ENCODE measurements at places on chromosomes 11 and 22.

DNA sequence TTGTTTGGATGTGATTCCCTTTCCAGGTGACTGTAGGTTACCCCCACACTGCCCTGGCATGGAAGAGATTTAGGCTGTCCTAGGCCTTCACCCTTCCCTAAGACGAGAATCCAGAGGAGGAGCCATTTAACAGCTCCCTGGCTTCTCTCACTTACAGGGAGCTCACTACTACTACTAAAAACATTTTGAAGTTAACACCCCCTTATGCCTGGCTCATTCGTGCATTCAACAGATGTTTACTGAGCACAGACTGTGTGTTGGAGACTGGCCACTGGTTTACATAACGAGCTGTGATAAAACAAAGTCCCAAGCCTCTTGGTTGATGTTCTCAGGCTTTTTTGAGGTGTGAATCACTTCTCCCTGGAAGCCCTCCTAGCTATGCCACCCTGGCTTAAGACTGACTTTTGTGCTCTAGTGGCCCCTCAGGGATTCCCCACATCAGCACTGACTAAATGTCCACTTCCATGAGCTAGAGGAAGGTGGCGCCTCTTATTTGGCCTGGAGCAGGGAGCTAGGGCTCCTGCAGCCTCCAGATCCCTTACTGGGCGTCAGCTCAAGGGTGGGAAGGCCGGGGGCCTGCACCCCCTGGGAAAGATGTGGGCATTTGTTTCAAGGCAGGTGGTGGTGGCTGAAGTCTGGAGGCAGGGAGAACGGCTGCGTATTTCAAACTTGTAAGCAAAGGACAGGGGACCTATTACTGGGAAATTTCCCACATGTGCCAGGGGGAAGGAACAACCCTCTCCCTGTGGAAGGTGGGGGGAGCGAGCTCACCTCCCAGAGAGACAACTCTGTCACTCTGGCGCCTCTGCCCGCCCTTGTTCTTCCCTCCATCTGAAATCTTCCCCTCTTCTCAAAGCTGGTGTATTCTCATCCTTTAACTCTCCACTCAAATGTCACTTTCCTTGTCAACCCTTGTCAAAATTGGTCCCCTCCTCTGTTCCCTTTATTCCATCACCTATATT, 19.4 kb upstream of the MALAT1 start:
- peak; percentile 65 for DNase-seq

DNA sequence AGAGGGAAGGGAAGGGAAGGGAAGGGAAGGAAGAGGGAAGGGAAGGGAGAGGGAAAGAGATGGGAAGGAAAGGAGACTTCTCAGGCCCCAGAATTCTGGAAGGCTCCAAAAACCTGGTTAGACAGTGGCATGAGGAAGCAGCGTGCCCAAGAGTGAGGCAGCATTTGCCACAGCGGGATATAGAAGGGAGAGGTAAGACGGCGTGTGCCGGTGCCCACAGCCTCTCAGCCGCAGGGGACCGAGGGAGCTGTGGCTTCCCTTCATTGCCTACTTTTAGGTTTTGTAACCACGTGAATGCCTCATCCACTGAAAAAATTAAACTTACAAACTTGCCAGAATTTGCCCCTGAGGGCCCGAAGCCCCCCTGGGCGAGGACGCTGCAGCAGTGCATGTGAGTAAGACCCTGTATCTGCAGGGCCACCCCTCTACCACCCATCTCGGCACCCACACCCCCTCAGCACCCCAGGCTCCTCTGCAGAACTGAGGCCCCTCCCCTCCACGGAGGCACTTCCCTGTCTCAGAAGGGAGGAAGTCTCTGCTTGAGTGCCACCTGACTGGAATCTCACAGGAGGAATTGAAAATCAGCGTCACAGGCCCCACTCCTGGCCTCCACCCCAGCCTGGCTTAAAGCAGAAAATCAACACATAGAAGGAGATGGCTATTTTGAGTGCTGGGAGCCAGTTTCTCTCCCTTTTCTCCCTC, 58.1 kb downstream of the LINC01488 start:
- no peak for DNase-seq

DNA sequence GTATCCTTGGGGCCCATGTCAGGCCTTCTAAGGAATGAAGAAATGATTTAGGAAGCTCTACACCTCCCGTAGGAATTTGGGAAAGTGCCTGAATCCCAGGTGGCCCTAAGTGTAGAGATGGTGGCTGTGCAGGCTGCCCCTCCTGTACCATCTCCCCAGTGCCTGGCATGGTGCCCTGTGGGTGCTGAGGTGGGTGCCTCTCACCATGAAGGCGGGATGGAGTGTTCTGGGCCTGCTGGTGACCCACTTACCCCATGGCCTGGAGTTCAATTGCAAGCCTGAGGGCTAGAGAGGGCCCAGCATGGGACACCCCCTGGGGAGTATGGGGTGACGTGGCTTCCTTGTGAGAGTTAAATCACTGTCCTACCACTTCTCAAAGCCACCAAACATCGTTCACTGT, 19.8 kb downstream of the SAMM50 start:
- no peak for DNase-seq

- no peak for DNase-seq
Observed at GRCh38 chr11:110791621-110792020, 79.4 kb upstream of the ARHGAP20 start.

Measured in hematopoietic multipotent progenitor cell treated with erythropoietin and hydrocortisone succinate and interleukin-3 and kit ligand, for 17 days (in vitro differentiated cells).